Stimulated activated CD4-positive, alpha-beta T cell treated with anti-CD3 and anti-CD28 coated beads, TNF-alpha, amount 100 ng/mL, for 24 hours (primary cell): ENCODE measurements at places on chromosomes 4 and X.

DNA sequence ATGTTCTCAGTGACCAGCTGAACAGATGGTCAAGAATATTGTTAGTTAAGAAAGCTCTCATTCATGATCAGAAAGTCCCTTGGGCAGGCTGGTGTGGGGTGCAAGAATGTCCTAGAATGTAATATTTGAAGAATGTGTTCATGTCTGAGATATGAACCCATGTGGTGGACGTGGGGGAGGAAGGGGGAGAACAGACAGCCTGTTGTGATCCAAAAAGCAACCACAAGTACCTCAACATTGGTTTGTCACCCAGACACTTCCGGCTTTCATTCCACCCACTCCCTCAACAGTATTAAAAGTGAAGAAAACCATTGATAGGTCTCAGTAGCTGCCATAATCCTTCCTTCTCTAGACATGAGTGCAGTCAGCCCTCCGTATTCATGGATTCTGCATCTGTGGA is 82.2 kb downstream of the MAML3 start:
- peak; percentile 63 for DNase-seq

DNA sequence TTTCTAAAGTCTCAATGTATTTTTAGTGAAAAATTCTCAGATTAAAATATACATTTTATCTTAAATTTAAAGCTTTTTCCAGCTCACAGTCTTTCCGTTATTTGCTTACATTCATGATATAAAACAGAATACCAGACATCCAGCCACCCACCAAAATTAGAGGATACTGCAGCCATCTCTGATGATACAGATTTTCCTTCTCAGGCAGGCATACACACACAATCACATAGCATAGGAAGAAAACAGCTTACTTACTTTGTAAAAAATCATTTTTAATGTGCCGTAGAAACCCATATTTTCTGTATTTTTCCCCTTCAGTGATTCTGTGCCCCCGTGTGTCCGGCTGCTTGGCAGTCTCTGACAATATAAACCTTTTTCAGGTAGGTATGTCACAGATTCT is 183.7 kb downstream of the FBXW7 start:
- DNase-seq, result no peak

- no peak for DNase-seq
These were observed 519.5 kb downstream of the FGF13 start for GRCh38 chrX:138191998-138192397.

GRCh38 chrX:47217121-47217851 is 1.2 kb upstream of the CDK16 start:
- no peak for DNase-seq

GRCh38 chr4:24000470-24000831 is 110.6 kb upstream of the PPARGC1A start:
- DNase-seq, result no peak

DNA sequence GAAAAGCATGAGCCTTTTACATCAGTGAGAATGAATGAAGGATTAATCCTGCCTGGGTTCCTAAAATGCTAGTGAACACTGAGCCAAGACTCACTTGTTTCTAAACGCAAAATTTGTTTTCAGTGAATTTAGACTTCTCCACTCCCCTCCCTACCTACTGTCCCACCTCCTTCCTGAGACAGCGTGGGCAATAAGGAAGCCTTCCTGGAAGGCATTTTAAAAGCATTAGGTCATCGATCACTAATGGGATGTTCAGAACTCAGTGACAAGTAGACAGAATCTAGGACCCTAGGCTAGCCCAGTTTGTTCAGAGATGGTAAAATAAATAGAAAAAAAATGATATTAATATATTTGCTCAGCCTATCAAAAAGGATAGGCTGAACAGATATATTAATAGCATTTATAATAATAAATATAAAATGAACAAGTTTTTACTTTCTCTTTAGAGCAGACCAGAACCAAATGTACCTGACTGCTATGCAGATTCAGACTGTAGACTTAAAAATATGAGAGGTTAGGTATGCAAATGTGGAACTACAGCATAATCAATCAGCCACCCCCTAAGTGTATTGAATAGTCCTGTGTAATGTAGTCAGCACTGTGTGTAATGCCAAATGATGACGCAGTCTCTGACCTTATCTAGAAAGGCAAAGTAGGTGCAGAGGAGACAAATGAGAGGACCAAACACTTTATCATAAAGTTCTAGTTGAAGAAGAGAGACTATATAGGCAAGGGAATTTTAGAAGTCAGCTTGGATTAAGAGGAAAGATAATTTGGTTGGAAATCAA is 331.1 kb downstream of the GPAT3 start:
- no peak for DNase-seq
